ENCODE measurements at places on chromosomes 11 and 22. TPM values are rescaled to one million over a fixed set of nuclear protein-coding genes. Genes with fewer than 3 reads are reported as not detected.

DNA sequence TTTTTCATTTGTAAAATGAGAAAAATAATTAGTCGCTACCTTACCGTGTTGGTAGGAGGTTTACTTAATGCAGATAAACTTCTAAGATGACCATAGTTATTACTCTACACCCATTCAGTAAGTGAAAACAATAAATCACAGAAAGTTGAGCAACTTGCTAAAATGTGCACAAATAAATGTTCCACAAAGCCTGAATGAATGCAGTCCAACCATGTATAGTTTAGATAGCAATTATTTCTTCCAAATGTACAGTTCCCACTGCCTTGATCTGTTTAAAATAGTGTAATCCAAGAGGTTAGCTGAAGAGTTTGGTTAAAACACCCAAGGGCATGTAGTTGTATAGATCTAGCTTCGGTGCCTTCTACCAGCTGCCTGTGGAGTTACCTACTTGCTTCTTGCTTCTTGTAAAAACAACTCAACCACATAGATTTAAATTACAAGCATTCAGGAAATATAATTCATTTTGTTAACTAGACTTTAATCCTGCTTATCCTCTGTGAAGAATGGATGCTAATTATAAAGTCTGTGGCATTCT, 106.3 kb upstream of the CARD18 start:
- no peak overlapping the region for H3K27ac ChIP-seq
- no peak for DNase-seq
- H3K4me1 ChIP-seq, result no peaks in the 10 kb centered on the region
- H3K27me3 ChIP-seq, result peaks cover 2% of the 10 kb centered on the region

GRCh38 chr11:72446929-72447769, 12.8 kb upstream of the CLPB start:
- H3K4me3 ChIP-seq, result no peak overlapping the region
- H3K36me3 ChIP-seq, result no peaks in the 10 kb centered on the region
- peaks cover 26% of the 10 kb centered on the region for H3K27me3 ChIP-seq
- H3K27ac ChIP-seq, result no peak overlapping the region

DNA sequence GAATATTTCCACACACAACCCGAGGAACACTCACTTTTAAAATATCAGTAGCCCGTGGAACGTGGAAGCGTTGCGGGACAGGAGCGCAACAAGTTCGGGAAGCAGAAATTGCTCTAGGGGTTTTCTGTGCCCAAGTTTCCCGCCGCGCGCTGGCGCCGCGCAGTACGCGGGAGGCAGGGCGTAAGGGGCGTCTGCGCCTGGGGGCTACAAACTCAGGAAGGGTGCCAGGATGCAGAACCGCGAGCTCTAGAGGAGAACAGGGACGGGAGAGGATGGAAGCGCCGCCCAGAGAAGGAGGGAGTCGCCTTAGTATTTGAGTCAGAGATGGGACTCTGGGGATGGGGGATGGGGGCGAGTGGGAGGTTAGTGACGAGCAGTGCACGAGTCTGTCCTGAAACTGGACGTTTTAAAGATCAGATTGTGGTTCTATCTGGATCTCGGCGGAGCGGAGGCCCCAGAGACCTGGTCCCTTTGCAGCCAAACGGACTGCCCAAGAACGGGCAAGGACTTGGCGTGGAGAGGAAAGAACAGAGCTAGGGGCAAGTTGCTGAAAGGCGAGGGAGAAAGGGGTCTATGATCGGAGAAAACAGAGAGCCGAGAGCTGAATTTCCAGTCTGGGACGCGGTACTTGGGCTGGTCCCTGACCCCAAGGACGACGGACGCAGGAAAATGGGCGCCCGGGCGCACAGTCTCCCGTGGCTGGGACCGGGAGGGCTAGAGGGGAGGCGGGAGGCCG, 4.7 kb downstream of the BSX start:
- H3K27ac ChIP-seq, result no peak overlapping the region
- H3K27me3 ChIP-seq, result peaks cover 85% of the 10 kb centered on the region
- H3K4me3 ChIP-seq, result peak overlapping the region; percentile 12
- H3K4me1 ChIP-seq, result peaks cover 15% of the 10 kb centered on the region
- DNase-seq, result no peak
- peaks cover 2% of the 10 kb centered on the region for H3K36me3 ChIP-seq

Gene PRG3
- total RNA-seq, result not detected

Gene SGSM1
- 0.15 TPM for total RNA-seq

GRCh38 chr11:58433638-58434203, 5.8 kb upstream of the OR5B2 start:
- no peaks in the 10 kb centered on the region for H3K36me3 ChIP-seq
- H3K4me1 ChIP-seq, result no peaks in the 10 kb centered on the region
- no peaks in the 10 kb centered on the region for H3K27me3 ChIP-seq
- DNase-seq, result no peak
- no peak overlapping the region for H3K4me3 ChIP-seq

Gene FGF4
- total RNA-seq, result not detected

GRCh38 chr11:27041141-27041899, 705 bp downstream of the BBOX1 start:
- no peak overlapping the region for H3K4me3 ChIP-seq
- no peak overlapping the region for H3K27ac ChIP-seq
- H3K27me3 ChIP-seq, result no peaks in the 10 kb centered on the region
- H3K36me3 ChIP-seq, result no peaks in the 10 kb centered on the region
- no peaks in the 10 kb centered on the region for H3K4me1 ChIP-seq

Gene FGF3
- total RNA-seq, result not detected

Gene C11orf87
- not detected for total RNA-seq

Gene RAB3IL1
- total RNA-seq, result not detected

Gene BBOX1
- total RNA-seq, result not detected

DNA sequence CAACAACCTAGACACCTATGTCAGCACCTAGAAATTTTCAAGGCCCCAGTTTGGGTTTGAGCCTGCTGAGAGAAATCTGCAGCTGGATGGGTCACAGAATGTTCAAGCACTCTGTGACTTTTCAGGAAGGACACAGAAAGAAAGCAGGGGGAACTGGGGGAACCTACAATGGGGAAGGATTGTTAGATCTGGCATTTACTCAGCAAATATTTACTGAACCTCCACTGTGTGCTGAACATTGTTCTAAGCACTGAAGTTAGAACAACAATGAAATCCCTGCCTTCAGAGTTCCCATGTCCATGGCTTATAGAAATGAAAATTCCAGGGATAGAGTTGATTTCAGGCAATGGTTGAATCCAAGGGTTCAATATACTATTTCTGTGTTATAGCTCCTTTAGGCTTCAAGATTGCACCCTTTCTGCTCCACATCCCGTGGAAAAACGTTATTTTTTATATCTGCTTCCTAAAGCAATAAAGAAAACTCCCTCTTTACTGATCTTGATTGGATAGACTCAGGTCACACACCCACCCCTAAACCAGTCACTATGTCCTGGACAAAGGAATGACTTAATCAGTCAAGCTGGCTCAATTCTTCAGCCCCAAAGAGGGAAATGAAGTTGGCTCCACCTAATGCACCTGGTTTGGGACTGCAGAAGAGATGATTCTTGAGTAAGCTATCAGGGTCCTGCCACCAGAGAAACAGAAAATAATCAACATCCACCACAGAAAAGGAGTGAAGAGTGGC, 95.1 kb downstream of the OR5AK2 start:
- no peak for DNase-seq
- H3K27me3 ChIP-seq, result no peaks in the 10 kb centered on the region
- H3K36me3 ChIP-seq, result no peaks in the 10 kb centered on the region
- no peaks in the 10 kb centered on the region for H3K4me1 ChIP-seq

Gene LIF
- 102 TPM for total RNA-seq

Gene TP53I11
- 1.4 TPM for total RNA-seq

GRCh38 chr22:50361222-50361621, 18.1 kb downstream of the PPP6R2 start:
- no peaks in the 10 kb centered on the region for H3K27me3 ChIP-seq
- H3K4me1 ChIP-seq, result peaks cover 31% of the 10 kb centered on the region
- H3K4me3 ChIP-seq, result no peak overlapping the region
- no peak for DNase-seq
- H3K36me3 ChIP-seq, result peaks cover 15% of the 10 kb centered on the region

Gene SLC7A4
- total RNA-seq, result 0.07 TPM

- no peak overlapping the region for H3K4me3 ChIP-seq
- DNase-seq, result no peak
- H3K36me3 ChIP-seq, result no peaks in the 10 kb centered on the region
- H3K27me3 ChIP-seq, result no peaks in the 10 kb centered on the region
These were observed 1.2 kb downstream of the MUC5B start for GRCh38 chr11:1224111-1224490.

Gene MUC6
- total RNA-seq, result not detected

Gene TMEM191C
- 2.0 TPM for total RNA-seq

Gene LMNTD2
- total RNA-seq, result 3.4 TPM

DNA sequence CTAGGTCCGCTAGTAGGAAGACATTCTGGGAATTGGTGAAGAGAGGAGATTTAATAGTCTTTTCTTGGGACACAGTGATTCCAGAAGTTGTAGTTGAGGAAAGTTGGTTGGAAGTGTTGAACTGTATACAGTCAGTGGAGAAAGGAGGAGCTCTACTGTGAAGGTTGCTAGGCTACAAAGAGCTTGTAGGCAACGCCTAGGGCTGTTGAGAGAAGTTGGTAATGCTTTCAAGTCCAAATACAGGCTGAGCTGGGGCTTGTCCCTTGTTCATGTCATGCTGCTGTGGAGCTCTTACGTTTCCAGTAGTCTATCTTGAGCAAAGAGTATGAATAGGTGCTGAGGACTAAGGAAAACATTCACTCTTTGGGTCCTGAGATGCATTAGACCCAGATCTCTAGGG, 1.1 kb downstream of the TBCEL start:
- H3K27me3 ChIP-seq, result no peaks in the 10 kb centered on the region
- DNase-seq, result peak; percentile 20
- peak overlapping the region; percentile 77 for H3K27ac ChIP-seq
- peak overlapping the region; percentile 81 for H3K4me3 ChIP-seq
- H3K4me1 ChIP-seq, result peaks cover 25% of the 10 kb centered on the region

Gene ANO5
- total RNA-seq, result 0.12 TPM

- H3K27ac ChIP-seq, result no peak overlapping the region
- no peaks in the 10 kb centered on the region for H3K27me3 ChIP-seq
- H3K4me1 ChIP-seq, result no peaks in the 10 kb centered on the region
These were observed 130.6 kb downstream of the WNT11 start for GRCh38 chr11:76075716-76076115.

GRCh38 chr11:1920909-1921573, 1.5 kb downstream of the TNNT3 start:
- DNase-seq, result no peak
- H3K36me3 ChIP-seq, result no peaks in the 10 kb centered on the region
- H3K27ac ChIP-seq, result peak overlapping the region; percentile 57
- no peaks in the 10 kb centered on the region for H3K27me3 ChIP-seq
- no peak overlapping the region for H3K4me3 ChIP-seq
- peaks cover 5% of the 10 kb centered on the region for H3K4me1 ChIP-seq

- no peaks in the 10 kb centered on the region for H3K36me3 ChIP-seq
- H3K27ac ChIP-seq, result no peak overlapping the region
These were observed 15.2 kb upstream of the TBX1 start for GRCh38 chr22:19745155-19746101.

Gene PIM3
- total RNA-seq, result 44.7 TPM

Gene OR51I2
- not detected for total RNA-seq

Gene SLC17A6
- not detected for total RNA-seq

Gene TRIM64
- total RNA-seq, result not detected

Gene CLDN5
- total RNA-seq, result 0.40 TPM

Gene SLC22A8
- total RNA-seq, result not detected

Gene PYGM
- total RNA-seq, result 3.9 TPM

- H3K27ac ChIP-seq, result no peak overlapping the region
- H3K27me3 ChIP-seq, result no peaks in the 10 kb centered on the region
- no peaks in the 10 kb centered on the region for H3K36me3 ChIP-seq
- H3K4me3 ChIP-seq, result no peak overlapping the region
These were observed 8.6 kb upstream of the KCTD14 start for GRCh38 chr11:78031629-78032028.

DNA sequence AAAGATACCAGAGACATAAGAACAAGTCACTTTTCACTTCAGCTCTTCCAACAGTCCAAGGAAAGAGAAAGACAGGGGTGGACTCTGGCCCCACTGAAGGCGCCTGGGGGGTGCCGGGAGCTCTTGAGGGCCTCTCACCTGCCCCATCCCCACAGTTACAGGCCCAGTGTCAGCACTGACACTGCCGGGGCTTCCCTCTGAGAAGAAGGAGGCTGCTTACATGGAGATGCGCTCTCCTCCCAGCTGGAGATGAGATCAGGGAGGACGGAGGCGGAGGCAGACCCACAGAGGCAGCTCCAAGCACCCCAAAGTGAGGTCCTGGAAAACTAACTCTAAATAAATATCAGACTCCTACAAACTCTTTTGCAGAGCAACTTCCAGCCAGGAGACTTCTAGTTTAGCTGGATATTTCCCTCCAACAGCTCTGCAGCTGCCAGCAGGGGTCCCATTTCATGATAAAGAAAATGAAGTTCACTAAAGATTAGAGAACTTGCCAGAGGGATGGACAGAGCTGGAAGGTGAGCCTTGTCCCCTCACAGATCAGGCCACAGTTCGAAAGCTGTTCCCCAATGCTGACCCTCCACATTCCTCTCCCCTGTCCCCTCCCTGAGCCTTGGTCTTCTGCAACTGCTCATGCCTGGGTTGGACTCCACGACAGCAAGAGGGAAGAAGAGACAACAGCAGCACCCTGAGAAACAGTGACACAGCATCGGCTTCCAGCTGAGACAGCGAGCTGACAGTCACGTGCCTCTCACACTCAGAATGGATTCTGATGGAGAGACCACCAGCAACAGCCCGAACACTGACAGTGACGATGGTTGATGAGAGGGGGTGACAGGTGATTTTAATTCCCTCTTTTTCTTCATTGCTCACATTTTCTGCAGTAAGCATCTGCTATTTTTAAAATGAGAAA, 5.8 kb downstream of the CARS1 start:
- H3K4me3 ChIP-seq, result no peak overlapping the region
- H3K27ac ChIP-seq, result peak overlapping the region; percentile 36
- H3K36me3 ChIP-seq, result peaks cover 30% of the 10 kb centered on the region
- no peak for DNase-seq
- H3K27me3 ChIP-seq, result no peaks in the 10 kb centered on the region
- H3K4me1 ChIP-seq, result peaks cover 62% of the 10 kb centered on the region

Gene FERMT3
- 190 TPM for total RNA-seq

DNA sequence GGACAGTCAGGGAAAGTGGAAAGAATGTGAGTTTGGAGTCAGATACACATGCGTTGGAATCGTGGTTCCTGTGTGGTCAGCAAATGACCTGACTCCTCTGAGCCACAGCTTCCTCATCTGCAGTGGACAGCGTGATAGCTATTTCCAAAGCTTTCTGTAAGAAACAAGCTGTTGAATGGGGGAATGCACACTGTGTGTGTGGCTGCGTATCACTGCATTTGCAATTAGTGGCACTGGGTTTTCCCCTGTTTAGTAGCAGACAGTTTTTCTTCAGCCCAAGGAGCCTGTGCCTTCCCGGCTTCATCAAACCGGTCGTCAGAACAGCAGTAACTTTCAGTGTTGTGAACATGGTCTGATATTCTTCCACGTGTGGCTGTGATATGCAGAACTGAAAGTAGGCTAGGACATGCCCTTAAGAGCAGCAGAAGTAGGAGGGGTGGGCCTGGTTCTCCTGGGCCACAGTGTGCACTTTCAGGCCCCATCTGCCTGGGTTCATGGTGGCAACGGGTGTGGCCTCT, 121.5 kb downstream of the RRAS2 start:
- no peak overlapping the region for H3K4me3 ChIP-seq
- DNase-seq, result no peak
- no peaks in the 10 kb centered on the region for H3K36me3 ChIP-seq

Gene TRIM34
- total RNA-seq, result 13.9 TPM

DNA sequence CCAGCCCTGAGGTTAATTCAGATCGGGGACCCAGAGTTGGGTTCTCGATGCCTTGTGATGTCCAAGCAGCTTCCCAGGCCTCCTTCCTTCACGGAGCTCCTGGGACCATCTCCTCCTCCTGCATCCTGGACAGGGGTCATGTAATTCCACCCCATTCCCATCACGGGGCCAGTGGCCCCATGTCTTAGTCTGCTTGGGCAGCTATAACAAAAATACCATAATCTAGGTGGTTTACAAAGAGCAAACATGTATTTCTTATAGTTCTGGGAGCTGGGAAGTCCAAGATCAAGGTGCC, 41.7 kb upstream of the PRDM11 start:
- peaks cover 16% of the 10 kb centered on the region for H3K4me1 ChIP-seq
- DNase-seq, result no peak
- H3K36me3 ChIP-seq, result no peaks in the 10 kb centered on the region
- no peak overlapping the region for H3K27ac ChIP-seq

Gene CD44
- 518 TPM for total RNA-seq

All from activated CD4-positive, alpha-beta T cell treated with anti-CD3 and anti-CD28 coated beads, Interleukin-2, amount 10 ng/mL, durations not matched to agents 7 days and 5 days (primary cell).